Fibroblast of lung (primary cell): ENCODE measurements at places on chromosomes 16 and 17.

DNA sequence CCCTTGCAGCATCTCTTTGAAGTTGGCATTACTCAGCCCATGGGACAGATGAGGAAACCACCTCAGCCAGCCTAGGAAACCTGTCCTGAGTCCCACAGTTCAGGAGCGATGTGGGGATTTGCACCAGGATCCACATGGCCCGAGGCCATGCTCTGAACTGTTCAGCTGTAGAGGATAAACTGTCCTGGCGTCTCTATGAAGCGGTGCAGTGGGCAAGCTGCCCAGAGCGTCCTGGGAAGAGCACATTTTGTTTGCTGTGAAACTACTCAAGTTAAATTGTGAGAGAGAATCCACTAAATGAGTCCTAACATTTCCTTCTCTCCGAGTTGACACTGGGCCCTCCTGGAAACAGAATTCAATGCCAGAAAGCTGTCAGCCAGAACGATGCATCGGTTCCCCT, 276.6 kb upstream of the TNRC6C start:
- peak; percentile 8 for DNase-seq

DNA sequence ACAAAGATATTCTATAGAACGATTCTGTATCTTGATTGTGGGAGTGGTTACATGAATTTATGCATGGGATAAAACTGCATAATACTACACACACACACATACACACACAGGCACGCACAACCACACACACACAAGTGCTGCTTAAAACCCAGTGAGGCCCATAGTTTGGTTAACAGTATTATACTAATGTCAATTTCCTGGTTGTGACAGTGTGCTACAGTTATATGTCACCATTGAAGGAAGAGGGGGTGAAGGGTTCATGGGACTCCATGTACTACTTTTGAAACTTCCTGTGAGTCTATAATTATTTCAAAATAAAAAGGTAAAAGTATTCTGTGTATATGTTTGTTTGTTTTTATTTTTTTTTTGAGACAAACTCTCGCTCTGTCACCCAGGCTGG, 8.1 kb downstream of the ZC3H7A start:
- DNase-seq = no peak

GRCh38 chr16:68214726-68215125, 21.2 kb downstream of the ESRP2 start:
- DNase-seq = no peak

- DNase-seq = peak; percentile 96
These were observed 120.5 kb downstream of the ZFHX3 start for GRCh38 chr16:72927199-72928089.

DNA sequence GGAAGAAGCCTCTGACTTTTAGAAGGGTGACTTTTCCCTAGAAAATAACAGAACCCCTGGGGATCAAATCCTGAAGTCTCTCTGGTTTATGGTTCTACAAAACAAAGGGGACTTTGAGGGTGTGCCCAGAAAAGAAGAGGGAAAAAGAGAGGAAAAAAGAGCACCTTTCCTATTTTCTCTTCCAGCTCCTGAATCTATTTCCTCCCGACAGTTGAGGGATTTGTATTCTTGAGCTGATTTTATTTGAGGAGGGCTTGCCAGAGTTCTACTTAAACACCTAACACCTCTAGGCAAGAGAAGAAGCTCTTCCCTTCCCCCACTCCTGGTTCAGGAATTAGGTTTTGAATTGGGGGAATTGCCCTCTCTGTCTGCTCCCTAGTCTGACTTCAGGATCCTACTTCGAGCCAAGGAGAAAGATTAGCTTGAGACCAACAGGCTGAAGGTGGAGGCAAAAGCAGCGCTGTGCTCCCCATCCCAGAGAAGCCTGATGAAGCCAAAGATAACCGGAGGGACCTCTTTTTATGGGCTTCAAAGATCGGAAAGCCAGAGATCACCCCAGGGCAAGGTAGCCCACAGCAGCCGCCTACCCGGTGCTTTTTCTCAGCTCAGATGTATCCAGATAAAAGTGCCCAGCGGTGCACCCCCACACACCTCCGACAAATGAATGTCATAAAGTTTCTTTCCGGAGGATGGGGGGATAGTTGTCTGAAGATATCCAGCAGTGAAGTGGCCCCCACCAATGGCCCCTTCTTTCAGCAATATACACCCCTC, 796 bp downstream of the HOXB3 start:
- DNase-seq = peak; percentile 49

DNA sequence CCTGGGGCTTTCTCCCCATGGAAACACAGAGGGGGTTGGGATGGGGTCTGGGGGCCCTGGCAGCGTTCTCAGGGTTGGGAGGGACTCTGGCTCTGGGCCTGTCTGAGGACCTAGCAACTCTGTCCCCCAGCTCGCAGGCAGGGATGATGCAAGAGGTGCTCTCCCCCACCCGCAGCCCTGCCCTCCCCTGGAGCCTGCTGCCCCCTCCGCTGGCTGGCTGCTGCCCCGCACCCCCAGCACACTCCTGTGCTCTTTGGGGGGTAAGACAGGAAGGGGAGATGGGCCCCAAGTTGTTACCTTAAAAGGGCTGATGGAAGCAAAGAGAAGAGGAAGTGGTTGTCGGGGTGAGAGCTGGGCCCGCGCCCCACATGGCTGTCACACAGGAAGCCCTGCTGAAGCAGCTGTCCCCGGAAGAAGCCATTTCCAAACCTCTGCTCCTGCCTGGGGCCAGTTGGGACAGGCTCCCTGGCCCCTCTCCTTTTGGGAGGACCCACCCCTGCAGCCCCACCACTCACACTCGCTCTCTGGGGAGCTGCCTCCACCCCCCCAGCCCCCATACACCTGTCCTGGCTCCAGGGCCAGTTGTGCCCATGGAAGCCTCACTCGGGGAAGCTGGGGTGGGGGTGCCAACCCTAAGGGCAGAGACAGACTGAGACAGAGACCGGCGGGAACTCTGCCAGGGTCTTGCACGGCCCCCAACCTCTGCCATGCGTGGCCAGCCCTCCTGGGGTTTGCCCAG, 2.5 kb downstream of the CORO1A start:
- DNase-seq = no peak

- peak; percentile 24 for DNase-seq
These were observed 15.8 kb upstream of the EXOSC6 start for GRCh38 chr16:70267516-70267915.

DNA sequence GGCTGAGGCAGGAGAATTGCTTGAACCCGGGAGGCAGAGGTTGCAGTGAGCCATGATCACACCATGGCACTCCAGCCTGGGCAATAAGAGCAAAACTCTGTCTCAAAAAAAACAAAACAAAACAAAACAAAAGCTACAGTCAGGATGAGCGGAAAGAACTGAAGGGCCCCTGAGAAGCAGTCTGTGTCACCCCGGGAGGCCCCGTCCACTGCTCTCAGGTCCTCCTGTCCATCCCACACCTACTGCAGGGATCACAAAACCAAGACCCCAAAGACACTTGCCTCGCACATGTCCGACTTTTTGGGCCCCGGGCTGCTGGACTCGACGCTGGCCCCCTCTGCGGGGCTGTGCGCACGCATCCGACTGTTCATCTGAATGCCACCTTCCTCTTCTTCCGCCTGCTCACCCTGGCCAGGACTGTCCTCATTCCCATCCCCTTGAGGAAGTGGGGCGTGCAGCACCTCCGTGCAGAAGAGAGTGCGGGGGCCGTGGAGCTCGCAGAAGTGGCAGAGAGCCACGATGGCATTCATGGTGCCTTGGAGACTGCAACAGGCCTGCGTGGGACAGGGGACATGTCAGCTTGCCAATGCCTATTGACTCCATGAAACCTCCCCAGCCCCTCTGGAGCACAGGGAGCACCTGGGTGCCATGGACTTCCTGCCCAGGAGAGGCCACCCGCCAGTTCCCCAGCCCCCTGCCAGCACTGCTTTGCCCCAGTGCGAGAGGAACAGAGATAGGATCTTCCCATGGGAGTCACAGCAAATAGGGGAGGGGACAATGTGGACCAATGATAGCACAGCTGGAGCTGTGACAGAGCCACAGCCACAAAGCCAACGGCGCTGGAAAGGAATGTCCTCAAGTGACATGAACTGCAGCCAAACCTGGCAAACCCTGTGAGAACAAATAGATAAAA, 9.1 kb downstream of the FLCN start:
- no peak for DNase-seq

DNA sequence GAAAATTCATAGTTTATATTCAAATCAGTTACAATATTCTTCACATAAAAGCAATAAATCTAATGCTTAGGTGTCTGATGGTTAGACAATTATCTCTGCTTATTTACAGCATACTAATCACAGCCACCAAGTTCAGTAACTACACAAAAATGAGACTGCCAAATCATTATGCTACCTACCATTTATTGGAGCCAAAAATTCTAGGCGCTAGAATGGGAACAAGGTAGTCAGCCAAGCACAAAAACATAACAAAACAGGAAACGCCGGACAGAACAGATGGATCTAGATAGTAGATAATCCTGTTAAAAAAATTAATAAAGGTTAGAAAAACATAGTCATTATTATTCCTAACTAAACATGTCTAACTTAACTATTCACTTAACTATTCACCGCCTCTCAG, 3.6 kb downstream of the ARL6IP1 start:
- DNase-seq = no peak

DNA sequence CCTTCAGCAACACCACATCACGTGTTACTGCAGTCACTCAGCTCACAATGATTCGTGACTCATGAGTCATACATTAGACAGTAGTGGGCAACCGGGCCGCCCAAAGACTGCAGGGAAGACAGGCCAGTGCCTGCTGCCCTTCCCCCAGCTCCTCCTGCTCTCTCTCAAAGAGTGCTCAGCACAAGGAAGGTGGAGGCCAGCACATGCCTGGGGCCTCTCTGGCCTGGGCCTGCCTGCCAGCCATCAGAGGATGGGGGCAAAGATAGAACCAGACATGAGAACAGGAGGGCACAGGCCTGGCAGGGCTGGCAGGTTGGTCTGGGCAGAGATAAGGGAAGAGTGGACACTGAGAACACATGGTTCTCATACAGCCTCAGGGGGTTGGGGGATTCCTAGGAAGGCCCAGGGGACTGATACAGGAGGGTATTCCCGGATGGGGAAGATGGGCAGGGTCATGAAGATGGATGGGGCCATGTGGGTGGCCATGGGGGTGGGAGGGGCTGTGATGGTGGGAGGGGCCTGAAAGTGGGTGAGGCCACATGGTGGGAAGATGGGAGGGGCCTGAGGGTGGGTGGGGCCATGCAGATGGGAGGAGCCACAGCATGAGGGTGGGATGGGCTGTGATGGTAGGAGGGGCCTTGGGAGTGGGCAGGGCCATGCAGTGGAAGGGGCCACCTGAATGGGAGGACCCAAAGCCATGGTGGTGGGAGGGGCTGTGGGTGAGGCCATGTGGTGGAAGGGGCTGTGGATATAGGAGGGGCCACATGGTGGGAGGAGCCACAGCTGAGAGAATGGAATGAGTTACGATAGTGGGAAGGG, 29.0 kb downstream of the KATNB1 start:
- DNase-seq = peak; percentile 83

DNA sequence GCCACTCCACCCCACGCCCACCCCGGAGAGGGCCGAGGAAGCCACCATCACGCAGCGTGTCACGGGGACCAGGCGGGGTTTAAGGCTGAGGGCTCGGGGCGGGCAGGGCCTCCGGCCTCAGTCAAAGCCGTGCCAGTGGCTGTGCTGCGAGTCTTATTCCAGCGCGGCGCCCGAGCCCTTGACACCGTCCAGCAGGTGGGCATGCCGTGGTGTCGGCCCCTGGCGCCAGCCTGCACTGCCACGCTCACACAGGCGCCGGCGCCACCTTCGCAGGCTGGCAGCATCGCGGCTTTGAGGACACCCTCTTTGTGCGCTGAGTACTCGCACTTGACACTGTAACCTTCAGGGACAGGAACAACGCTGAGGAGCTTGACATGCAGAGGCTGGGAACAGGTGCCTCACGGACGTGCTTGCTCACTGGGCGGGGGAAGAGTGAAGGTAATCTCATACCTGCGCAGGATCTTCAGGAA, 34.0 kb upstream of the ZNF629 start:
- DNase-seq = no peak

- DNase-seq = no peak
These were observed 28.8 kb downstream of the NLRC3 start for GRCh38 chr16:3548445-3548844.

DNA sequence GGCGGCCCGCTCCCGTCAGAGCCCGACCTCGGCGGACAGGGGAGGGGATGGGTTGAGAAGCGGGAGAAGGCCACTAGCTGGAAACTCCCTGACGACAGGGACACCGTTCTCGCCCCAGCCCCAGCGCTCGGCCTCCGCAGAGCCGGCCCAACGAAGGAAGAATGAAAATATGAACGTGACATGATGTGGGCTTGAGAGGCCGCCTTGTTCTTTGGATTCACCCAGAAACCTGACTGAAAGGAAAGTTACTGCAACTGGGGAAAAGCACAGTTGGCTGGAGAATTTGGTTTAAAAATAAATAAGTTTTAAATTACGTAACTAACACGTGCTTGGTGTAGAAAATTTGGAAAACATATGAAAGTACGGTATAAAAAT, 21.1 kb downstream of the NPTX1 start:
- peak; percentile 58 for DNase-seq

DNA sequence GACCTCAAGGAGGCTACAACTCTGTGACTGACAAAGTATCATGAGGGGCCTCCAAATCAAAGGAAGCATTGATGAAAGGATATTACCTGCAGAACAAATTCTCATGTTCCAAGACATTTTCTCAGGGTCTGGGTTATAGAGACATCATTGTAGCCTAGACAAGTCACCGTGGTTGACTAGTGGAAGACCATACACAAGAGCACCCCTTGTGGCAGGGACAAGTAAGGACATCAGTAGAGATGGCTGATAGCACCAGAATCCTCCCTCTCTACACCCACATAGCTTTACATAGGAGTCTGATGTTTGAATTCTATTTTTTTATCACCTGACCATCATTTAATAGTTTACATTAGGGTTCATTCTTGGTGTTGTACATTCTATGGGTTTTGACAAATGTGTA, 32.5 kb upstream of the CDH8 start:
- no peak for DNase-seq

DNA sequence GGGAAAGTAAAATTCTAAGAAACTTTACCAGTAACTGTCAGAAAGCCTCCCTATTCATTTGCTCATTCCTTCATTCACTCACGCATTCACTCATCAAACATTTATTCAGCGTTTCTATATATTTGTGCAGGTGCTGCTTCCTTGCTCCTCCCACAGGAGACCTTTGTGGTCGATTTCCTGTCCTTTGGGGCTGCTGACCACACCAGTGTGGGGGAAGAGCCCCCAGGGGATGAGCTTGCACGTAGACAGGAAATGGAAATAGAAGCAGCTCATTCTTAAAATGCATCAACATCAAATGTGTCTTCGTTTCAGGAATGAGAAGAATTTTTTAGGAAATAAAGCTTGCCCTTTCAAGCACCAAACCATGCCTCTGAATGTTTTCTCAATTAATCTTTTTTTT, 9.6 kb downstream of the PIK3R6 start:
- DNase-seq = no peak

DNA sequence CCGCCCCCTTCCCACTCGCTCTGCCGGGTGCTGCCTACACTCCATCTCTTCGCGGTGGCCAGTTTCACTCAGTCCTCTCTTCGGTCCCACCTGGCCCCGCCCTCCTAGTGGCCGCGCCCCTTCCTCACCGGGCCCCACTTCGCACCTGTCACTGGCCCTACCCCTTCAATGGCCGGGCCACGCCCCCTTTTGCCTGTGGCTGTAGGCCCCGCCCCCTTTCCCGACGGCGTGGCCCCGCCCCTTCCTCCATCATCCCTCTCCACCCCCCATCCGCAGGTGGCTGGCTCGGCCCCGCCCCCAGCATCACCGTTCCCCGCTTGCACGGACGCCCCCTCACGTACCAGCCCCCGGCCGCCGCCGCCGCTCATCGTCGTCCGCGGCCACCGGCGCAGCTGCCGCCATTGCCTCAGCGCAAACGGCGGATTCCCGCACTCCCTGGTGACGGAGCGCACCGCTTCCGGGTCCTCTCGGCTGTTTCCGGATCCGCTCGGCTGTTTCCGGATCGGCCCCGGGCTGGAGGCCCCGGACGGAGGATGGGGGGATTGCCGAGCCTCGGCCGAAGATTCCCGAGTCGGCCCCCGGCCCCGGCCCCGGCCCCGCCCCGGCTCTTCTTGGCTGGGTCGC, at the start of gene RABEP2:
Gene RABEP2, minus strand, starts transcription at position 477 of the 624 bp plus-strand sequence. Its CDS starts 75 bp downstream, at position 402.
- DNase-seq = peak; percentile 75
